ENCODE measurements at places on chromosomes 6 and 20.

DNA sequence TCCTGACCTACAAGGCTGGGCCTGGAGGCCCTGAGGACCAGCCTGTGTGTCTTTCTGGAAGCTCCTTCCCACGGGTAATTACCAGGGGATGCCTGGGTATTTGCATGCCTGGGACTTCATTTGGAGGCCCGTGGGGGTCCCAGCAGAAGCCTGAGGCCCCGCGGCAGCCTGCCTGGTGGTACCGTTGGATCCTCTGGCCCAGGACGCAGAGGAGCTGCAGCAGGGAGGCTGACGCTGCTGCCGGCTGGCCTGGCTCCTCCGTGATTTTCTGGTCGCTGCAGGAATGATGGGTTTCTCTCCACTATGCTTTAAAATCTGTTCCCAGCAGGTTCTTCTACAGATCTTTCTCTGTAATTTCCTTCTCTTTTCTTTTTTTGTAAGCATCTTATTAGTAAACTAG lies 6.5 kb downstream of the CABLES2 start:
- no peak for DNase-seq

GRCh38 chr20:48180024-48180423 lies 394.7 kb upstream of the SULF2 start:
- no peak for DNase-seq

DNA sequence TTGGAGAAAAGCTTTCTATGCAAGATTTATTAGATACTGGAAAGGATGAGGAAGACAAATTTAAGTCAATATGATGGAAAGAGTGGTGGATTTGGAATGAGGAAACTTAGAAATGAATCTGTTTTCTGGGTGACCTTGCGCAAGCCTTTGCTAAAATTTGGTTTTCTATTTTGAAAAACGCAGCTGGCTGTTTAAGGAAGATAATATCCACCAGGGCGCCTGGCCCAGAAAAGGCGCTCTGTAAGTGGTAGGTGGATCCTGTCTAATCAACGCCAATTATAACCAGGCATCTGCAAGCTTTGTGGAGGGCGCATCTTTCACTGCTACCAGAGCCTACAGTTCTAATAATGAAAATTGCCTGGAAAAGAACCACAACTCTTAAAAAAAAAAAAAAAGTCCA lies 398 bp upstream of the SPATS1 start:
- no peak for DNase-seq

DNA sequence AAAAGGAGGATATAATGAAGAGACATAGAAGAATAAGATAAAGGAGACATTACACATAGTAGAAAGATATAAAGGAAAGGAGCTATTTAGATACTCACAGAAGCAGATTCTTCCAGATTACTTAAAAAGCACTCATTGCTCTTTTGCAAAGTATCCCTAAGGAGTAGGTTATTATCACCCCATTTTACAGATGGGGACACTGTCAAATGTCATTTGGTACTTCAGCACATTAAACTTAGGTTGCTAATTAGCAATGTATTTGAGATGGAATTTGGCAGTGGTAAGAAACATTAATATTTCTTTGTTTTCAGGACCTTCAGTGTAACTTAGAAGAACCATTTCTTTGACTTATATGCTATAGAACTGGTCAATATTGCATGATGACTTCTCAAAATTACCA lies 11.9 kb upstream of the HIVEP1 start:
- no peak for DNase-seq

DNA sequence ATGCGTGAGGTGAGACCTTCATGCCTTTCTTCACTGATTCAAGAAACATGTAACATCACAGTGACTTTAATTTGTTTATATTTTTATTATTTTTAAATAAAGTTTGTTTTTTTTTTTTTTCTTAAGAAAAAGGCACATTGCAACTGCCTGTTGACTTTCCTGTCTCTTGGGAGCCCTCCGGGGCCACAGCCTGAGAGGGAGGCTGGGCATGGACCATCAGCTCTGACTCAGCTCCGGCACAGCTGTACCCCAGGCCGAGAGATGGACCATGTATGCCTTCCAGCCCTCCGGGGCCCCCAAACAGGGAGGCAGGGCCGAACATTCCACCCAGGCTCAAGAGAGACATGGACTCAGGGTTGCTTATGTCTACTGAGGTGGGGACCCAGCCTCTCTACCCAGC lies 99.9 kb downstream of the NFATC2 start:
- DNase-seq, result no peak

GRCh38 chr6:47064274-47064673 lies 22.1 kb upstream of the ADGRF1 start:
- no peak for DNase-seq

- DNase-seq, result no peak
Observed at GRCh38 chr6:167828325-167828956, 1.7 kb downstream of the AFDN start.

DNA sequence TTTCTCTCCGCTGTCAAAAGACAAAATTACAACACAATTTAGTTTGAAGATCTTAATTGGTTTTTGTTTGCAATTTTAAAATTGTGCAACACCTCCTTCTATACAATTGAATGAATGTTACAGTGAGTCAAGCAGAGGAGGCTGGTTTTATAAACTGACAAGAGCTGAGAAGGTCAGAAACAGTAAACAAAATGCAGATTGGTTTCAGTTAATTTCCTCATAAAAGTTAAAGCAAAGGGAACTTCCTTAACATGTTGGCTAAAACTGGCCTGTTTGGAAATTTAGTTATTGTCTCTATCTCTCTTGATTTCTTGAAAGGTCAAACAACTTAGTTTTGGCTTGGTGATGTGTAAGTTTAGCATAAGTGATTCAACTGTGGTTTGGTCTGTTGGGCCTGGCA lies 22.2 kb downstream of the KHDC1L start:
- DNase-seq, result no peak
